Ovary (tissue), 10 donors: ENCODE measurements at places on chromosomes 16 and 17.

DNA sequence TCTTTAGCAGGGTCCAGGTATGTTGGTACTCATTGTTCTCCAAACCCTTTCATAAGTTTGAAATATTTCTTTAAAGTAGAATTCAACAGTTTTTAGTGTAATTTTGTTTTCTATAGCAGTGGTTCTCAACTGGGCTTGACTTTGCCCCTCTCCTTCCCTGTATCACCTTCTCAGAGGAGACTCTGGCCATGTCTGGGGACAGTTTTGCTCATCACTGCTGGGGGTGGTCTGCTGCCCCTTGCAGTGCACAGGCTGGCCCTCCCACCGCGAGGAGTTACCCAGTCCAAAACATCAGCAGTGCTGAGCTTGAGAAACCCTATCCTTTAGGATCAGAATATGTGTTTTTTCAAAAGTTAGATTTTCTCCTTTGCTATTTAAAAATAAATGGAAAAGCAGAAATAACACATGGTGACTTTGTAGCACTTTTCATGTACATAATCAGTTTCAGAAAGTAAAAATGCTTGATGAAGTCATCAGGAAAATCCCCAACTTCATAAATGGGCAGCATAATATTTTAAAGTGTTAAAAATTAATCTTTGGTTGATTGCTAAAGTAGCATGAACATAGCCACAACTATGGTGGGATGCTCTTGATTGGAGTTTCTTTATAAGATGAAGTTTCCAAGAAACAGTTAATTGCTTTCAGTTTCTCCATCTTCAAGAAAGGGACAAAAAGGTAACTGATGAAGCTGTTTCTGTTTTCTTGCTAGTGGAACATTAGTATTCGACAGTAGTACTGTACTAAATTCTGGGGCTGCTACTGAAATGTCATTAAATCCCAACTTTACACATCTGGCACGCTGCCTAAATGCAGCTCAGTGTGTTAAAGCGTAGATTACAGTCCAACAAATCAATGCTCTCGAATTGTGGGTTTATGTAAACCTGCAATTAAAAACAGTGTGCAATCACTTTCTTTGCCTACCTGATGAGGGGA, 70.3 kb downstream of the NETO2 start:
- no peak for DNase-seq

DNA sequence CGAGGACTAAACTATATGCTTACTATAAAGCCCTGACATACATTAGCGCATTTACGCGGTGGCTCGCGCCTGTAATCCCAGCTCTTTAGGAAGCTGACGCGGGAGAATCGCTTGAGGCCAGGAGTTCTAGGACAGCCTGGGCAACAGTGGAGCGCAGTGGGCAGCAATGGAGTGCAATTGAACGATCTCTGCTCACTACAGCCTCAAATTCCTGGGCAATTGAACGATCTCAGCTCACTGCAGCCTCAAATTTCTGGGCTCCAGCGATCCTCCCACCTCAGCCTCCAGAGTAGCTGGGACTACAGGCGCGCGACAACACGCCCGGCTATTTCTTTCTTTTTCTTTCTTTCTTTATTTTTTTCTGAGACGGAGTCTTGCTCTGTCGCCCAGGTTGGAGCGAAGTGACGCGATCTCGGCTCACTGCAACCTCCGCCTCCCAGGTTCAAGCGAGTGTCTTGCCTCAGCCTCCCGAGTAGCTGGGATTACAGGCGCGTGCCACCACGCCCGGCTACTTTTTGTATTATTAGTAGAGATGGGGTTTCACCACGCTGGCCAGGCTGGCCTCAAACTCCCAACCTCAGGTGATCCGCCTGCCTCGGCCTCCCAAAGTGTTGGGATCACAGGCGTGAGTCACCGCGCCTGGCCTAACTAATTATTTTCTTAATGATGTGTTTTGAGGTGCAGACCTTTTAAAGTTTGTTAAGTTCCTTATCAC, 506 bp upstream of the COG7 start:
- DNase-seq: no peak

- no peak for DNase-seq
Observed at GRCh38 chr17:39095309-39095686, 56.1 kb downstream of the PLXDC1 start.

DNA sequence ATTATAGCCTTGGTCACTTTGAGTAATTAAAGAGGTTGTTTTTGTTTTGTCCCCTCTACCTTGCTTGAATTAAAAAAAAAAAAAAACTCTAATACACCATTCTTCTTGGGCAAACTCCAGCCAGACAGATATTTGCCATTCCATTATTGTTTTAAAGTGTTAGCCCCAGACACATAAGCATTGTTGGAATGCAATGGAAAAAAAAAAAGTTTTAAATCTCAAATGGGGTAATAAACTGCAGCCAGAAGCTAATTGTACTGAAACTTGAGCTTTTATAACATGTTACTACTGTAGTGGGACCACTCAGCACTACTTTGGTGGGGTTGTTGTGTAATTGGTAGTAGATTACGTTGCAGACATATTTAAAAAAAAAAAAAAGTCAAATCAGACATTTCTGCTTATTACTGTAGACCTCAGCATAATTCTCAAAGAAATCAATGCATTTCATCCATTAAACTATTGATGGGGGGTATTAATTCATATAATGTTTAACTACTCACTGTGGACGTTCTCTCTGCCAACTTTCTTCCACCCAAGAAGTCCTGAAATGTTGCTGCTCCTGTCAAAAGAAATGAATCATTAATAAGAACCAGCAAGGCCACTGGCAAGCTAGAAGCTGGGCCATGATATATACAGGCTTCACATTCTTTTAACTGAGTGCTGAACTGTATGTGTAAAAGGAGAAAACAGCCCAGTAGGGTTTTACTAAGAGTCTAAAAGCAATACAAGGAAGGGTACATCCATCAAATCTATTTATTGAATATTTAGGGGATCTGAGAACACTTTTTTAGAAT, 626.6 kb upstream of the SOX9 start:
- DNase-seq: no peak

- no peak for DNase-seq
Observed at GRCh38 chr16:12201216-12201615, 224.7 kb downstream of the SNX29 start.

DNA sequence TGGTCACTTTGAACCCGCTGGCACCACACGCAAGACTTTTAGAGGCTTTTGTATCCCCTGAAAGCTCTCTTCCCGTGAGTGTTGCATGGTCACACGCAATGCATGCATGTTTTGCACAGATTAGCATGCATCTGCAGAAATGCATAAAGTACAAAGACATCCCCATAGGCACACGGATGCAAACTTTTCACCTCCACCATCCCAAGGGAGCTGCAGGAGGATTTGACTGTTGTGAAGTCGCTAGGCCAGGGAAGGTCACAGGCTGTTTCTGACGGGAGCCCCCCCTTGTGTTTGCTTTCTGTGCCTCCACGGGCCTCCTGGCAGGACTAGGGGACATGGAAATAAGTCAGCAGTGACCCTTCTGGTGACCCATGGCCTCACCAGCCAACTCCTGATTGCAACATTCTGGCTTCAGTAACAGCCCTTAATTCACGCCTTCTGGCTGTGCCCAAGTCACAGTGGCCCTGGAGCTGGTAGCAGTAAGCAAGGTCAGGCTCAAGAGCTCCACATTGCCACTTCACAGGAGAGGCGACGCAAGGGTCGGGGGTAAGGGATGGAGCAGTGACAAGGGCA, 45.1 kb downstream of the SOX9 start:
- no peak for DNase-seq

GRCh38 chr17:42704490-42704836, 22.1 kb downstream of the CNTNAP1 start:
- no peak for DNase-seq

GRCh38 chr17:65811043-65811442, 249.6 kb upstream of the AXIN2 start:
- DNase-seq: no peak

- DNase-seq: no peak
Observed at GRCh38 chr17:62868723-62869122, 60.6 kb upstream of the MARCHF10 start.
